ENCODE measurements at places on chromosomes 3 and 15.

DNA sequence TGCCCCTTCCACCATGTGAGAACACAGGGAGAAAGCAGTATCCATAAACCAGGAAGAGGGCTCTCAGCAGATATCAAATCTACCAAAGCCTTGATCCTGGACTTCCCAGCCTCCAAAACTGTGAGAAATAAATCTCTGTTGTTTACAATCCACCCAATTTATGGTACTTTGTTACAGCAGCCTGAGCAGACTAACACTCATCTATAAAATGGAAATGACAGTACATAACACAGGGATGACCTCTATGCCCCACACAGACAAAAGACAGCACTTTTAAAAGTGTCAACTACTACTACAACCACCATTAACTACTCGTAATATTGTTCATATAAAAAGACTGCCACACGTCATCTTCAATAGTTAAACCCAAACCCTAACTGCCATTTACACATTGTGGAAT lies 5.7 kb downstream of the RYK start:
- DNase-seq: no peak

DNA sequence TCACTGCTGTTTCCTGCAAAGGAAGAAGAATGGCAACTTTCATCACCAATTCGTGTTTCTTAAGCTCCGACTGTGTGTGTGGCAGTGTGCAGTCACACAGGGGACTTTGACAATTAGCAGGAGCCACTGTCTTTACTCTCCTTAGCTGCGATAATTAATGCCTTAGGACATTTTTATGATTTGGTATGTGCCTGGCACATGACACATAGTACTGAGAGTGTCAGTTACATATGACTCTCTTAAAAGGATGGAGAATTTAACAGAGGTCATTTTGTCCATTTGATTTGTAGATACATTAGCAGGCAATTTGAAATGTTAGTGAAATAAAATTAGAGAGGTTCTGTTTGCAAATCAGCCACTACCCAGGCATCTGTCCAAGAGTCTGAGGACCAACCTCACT lies 128.9 kb upstream of the VEPH1 start:
- no peak for DNase-seq

- DNase-seq: no peak
These were observed 22.0 kb upstream of the PIGZ start for GRCh38 chr3:196990601-196991007.

GRCh38 chr15:32641517-32642059 lies at the start of gene SCG5:
SCG5 (plus strand) TSS chr15:32641710; CDS start chr15:32643593, 1,883 bp downstream.
- no peak for DNase-seq

- no peak for DNase-seq
These were observed 115.1 kb downstream of the TPRA1 start for GRCh38 chr3:127475391-127475790.

- DNase-seq: no peak
These were observed 120.1 kb downstream of the VGLL4 start for GRCh38 chr3:11523572-11524101.

- DNase-seq: no peak
These were observed 125.4 kb downstream of the VGLL3 start for GRCh38 chr3:86865506-86865905.

DNA sequence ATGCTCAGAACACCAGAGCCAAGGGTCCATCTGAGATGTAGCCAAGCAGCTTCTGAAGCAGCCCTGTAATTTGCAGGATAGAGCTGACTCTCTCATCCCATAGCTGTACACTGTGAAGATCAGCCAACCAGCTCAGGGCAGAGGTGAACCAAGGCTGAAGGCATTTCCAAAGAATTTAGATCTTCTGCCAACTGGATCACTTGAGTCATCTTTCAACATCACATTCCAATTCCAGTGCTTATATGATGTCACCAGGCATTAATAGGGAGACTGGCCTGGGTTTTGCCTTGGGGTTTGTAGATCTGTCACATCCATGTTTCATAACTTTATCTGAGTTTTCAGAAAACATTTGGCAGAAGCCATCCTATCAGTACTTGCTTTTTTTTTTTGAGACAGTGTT lies 98.2 kb downstream of the NR2F2 start:
- no peak for DNase-seq

- DNase-seq: no peak
These were observed 22.6 kb upstream of the KLF13 start for GRCh38 chr15:31303726-31304648.

DNA sequence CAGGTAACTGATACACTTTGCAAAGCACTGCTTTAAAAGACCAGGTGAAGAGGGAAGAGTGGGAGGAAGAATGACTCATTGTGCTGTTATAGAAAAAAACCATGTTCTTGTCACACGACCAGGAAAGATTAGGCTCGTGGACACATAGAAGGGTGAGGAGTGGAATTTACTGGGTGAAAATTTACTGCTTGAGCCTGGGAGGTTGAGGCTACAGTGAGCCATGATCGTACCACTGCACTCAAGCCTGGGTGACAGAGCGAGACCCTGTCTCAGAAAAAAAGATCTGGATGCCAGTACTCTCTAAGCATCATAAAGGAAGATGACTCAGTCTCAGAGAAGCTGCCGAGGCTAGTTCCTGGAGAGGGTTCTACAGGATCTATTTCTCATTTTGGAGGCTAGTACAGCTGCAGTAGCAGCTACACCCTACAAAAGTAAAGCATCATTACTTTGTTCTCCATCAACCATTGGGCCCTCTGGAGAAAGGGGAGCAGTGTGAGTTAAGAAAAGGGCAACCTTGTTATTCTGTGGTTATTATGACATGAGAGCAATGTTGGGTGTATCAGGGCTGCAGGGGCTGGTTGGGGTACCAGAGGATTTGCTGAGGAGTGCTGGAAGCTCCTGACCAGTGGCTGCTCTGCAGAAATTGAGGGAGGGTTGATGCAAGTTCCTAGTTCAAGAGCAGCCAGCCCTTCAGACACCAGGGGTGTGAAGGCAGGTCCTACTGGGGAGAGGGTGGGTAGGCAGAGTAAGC lies 75.4 kb downstream of the CMTM8 start:
- DNase-seq: no peak

DNA sequence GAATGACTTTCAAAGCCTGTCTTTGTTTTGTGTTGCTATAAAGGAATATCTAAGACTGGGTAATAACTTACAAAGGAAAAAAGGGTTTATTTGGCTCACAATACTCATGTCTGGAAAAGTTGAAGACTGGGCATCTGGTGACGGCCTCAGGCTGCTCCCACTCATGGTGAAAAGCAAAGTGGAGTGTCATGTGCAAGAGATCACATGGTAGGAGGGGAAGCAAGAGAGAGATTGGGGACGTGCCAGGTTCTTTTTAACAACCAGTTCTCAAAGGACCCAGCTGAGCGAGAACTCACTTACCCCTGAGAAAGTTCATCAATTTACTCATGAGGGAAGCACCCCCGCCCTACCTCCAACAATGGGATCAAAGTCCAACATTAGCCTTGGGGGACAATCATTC lies 929.4 kb downstream of the ROBO1 start:
- no peak for DNase-seq

DNA sequence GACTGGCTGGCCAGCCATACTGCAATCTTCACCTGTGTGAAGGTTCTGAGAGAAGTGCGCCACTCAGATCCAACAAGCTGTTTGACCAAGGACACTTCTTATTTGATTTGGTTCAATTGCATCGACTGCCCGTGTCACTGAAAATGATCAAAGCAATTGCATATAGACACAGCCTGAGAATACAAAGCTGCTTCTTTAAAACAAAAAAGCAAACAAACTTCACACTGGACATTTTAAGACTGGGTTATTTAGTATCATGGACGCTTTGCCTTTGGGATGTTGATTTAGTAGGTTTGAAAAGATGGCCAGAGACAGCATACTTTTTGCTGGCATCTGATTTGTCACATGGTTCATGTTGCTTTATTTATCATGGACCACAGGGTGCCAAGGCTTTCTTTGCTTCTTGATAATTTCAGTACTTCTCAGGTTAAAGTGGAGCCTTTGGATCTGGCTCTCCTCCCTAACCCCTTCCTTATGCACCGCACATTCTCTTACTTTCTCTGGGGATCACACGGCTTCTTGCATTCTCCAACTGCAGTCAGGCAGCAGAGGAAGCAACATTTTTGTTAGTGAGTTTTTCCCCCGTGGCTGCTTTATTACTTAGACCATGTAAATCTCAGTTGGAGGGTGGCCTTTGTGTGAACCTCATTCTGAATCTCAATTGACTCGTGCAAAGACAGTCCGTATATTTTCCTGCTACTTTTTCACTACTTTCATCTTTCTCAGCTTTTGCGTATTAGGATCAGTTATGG lies 151.0 kb downstream of the CD47 start:
- DNase-seq: no peak

- DNase-seq: no peak
These were observed 81.2 kb downstream of the CHD2 start for GRCh38 chr15:92981333-92981732.

- no peak for DNase-seq
These were observed 126.0 kb downstream of the ZBTB20 start for GRCh38 chr3:115021061-115021460.

DNA sequence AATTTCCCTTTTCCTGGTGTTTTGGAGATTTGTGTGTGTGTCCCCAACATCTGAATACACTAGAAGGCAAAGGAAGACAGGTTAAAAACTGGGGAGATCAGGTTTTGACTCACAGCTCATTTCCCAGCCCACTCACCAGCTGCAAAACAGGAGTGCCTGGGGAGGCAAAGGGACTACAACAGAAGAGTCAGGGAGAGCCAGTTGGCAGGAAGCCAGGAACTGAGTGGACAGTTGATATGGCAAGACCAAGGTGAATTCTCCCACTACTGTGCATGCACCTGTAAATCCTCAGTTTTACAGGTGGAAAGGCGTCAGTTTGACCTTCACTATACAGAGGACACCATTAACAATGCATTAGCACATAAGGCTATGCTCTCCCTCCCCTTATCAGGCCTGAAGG lies 901.5 kb upstream of the SEMA6D start:
- no peak for DNase-seq

DNA sequence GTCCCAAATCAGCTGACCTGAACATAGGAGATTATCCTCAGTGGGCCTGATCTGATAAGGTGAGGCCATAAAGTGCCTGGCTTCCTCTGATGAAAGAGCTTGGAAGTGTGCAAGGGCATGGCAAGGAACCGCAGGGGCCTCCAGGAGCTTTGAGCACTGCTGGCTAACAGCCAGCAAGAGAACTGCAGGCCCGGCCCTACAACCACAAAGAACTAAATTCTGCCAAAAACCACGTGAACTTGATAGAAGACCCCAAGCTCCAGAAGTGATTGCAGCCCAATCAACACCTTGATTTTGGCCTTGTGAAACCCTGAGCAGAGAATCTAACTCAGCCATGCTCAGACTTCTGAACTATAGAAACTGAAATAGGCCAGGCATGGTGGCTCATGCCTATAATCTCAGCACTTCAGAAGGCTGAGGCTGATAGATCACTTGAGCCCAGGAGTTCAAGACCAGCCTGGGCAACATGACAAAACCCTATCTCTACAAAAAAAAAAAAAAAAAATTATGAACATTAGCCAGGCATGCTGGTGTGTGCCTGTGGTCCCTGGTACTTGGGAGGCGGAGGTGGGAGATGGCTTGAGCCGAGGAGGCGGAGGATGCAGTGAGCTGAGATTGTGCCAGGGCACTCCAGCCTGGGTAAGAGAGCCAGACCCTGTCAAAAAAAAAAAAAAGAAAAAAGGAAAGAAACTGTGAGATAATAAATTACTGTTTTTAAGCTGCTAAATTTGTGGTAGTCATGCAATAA lies 7.7 kb upstream of the DIS3L start:
- no peak for DNase-seq

DNA sequence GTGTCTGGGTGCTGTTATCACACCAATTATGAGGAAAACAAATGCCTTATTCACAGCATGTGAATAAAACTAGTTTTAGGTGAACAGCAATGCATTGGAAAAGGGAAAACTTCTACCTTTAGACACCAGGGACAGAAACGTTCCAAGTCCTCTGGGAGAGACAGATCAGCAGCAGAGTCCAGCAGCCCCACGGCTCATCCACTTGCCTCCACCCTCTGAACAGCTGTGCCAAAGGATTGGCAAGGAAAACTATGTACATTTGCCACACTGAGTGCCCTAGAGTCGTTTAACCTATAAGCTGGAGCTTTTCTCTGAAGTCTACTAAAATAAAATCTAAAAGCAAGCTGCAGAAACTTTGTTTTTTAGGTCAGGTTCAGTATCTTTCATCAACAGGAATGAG lies 107.7 kb upstream of the EIF1B start:
- DNase-seq: no peak

DNA sequence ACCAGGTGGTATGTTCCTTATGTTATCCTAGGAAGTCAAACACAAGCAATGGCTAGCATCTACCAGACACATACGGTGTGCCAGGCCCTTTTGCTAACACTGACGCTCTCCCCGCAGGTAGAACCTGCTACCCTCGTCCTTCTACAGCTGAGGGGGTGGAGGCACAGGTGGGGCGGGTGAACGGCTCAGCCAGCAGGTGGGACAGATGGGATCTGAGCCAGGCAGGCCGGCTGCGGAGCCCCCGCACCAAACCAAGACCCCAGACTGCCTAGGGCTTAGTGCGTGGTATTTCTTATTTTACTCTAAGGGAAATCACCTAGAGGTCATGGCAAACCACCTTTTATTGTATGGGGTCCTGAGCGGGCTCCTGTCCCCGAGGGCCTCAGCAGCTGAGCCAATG lies 53.9 kb upstream of the PCSK6 start:
- no peak for DNase-seq

- DNase-seq: peak; percentile 0
These were observed 49.0 kb upstream of the DCLK3 start for GRCh38 chr3:36813305-36813704.

GRCh38 chr3:117165601-117166051 lies 456.0 kb downstream of the TUSC7 start:
- DNase-seq: no peak

DNA sequence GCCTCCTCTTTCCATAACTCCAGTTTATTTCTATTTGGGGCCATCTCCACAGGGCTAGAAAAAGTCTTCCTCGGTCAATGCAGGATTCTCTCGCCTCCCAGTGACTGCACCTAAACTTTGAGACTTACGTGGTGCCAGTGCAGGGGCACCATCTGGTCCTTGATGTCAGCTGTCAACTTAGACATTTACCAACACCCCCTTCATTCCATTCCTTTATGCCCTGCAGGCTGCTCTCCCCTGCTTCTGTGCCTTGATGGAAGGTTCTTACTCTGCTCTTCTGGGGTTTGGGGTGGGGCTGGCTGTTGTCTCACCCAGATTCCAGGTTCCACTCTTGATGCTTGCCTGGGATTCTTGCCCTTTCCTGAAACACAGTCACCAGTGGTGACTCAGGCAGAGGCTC lies 101.8 kb downstream of the ST8SIA2 start:
- no peak for DNase-seq

GRCh38 chr3:194928831-194929577 lies 243.3 kb downstream of the FAM43A start:
- DNase-seq: no peak

- no peak for DNase-seq
These were observed 33.0 kb downstream of the IFT80 start for GRCh38 chr3:160365869-160366522.

DNA sequence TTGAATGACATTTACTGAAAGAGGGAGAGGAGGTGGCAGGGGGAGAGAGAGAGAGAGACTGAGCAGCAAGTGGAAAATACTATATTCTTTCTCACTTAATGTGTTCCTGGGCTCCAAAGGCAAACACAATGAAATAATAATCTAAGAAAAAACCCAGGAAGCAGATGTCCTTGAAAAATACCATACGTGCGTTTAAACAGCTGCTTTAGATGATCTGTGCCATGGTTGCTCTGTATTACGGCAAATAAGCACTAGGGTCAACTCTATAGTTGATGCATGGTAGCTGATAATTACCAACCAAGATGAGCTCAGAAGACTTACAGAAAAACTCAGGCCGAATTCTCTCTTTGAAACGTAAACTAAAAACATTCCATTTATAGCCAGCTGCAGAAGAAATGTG lies 410.3 kb upstream of the TBL1XR1 start:
- DNase-seq: no peak

Measured in SK-N-MC (cell line).